ENCODE measurements at places on chromosomes 2 and 18. TPM values are rescaled to one million over a fixed set of nuclear protein-coding genes. Genes with fewer than 3 reads are reported as not detected.

MTCL1 gene
- total RNA-seq: 23.6 TPM

SCG2 gene
- total RNA-seq: 13.3 TPM

SH2D6 gene
- not detected for total RNA-seq

CACNB4 gene
- 4.9 TPM for total RNA-seq

RBM43 gene
- 3.9 TPM for total RNA-seq
